Posterior cingulate gyrus (tissue), 11 donors: ENCODE measurements at places on chromosomes 2 and 18.

DNA sequence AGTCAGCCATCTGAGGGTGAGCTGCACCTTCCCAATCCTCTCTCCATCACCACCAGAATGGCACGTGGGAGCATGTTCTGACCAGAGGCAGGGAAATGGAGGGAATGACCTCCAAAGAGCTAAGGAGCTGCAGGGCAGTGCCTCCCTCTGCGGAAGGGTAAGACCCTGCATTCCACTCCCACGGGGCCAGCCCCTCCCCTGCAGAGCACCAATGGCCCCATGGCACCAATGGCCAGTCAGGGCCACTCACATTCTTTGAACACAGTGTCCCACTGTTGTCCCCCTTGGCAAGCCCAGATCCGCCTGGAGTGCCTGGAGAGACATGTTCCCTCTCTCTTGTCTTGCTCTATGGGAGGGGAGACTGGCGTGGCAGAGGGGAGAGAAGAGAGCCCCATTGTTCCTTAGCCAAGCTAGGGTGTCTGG lies 164.4 kb downstream of the TNS1 start:
- peak; percentile 71 for DNase-seq

GRCh38 chr2:225028572-225028971 lies 13.7 kb downstream of the DOCK10 start:
- no peak for DNase-seq

DNA sequence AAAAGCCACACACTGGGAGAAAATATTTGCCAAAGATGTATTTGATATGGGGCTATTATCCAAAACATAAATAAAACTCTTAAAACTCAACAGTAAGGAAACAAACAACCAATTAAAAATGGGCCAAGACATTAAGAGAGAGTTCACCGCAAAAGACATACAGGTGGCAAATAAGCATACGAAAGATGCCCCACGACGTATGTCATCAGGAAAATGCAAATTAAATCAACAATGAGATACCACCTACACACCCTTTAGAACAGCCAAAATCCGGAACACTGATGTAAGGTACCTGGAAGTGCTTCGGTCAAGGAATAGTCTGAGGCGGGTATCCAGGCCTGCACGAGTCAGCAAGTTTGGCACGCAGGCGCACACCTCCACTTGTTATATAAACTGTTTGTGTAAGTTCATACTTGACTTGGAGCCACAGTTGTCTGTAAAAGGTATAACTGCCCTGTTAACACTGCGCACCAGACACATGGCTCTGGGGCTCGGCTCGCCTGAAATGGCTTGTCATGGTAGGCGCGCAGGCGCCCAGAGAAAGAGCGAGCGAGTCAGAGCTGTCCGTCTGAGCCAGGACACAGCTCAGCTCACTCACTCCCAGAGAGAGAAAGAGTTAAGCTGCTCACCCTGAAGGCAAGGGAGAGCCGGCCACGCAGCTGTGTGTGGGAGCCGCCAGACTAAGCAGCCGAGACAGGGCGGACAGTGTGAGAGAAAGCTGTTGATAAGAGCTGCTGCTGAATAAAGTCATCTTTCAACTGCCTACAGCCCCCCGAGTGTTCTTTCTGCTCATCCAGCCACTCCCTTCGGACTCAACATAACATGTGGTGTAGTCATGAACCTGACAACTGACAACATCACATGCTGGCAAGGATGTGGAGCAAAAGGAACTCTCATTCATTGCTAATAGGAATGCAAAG lies 87.3 kb downstream of the HNRNPLL start:
- peak; percentile 90 for DNase-seq

DNA sequence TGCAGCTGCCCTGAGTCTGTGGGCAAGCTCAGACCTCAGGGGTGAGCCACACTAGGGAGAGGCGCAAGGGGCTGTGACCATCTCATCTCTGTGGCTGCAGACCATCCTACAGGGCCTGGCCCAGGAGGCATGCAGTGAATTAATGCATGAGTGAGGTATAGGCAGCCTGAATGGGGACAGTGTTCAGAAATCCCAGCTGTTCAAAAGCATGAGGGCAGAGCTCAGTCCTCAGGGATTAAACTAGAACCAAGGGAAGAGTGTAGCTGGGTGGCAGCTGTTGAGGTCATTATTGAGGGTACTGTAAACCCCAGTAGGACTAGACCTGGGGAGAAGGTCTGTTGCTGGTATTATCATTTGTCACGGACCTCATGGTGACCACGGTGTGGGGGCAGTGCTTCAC lies 17.0 kb downstream of the TMEM177 start:
- DNase-seq, result no peak

GRCh38 chr2:106274668-106275067 lies 80.6 kb upstream of the UXS1 start:
- DNase-seq, result no peak

DNA sequence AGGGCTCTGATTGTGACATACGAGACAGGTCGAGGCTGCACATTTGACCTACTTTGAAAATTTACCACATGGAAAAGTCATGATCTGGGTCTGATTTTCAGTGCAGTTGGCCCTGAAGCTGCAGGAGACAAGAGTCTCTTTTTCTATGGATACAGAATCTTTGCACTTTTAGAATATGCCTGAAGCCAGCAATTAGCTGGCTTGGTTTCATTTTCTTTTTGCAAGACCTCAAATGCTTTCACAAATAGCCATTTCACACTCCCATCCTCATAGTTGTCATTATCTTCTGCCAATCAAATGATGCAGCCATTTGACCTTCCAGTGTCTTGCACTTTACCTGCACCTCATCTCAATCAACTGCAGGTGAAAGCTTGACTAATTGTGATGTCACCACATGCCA lies 59.0 kb downstream of the GPR39 start:
- DNase-seq, result no peak

GRCh38 chr2:220075835-220076234 lies 448.4 kb downstream of the SLC4A3 start:
- DNase-seq, result no peak

- no peak for DNase-seq
These were observed 49.0 kb downstream of the ACTR2 start for GRCh38 chr2:65276609-65277008.

DNA sequence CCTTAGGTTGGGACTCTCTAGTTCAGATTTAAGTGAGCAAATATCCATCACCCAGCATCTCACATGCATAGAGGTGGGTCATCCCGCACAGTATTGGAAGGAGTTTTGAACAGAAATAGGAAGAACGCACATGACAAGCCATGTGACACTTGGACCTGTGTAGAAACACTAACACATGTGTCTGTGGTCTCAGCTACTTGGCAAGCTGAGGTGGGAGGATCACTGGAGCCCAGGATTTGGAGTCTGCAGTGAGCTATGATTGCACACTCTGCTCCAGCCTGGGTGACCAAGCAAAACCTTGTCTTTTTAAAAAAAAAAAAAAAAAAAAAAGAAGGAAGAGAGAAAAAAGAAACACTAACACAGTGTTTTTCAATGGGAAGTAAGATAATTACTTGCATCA lies 5.4 kb upstream of the MTCL1 start:
- DNase-seq, result no peak

DNA sequence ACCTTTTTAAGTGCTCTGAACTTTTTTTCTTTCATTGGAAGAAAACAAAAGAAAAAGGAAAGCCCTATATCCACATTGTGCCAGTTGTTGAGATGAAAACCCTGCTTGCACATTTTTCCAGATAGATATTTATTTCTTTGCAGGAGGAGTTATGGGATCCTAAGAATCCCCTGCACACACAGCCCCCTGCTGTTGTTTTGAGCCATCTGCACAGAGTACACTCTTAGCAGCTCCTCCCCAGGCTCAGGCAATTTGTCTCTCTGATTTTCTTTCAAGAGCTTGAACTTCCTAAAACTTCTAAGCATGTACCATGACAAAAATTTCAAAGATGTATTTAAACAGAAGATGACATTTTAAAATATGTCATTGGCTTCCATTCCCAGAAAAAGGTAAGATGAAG lies 436.9 kb downstream of the METTL4 start:
- no peak for DNase-seq

DNA sequence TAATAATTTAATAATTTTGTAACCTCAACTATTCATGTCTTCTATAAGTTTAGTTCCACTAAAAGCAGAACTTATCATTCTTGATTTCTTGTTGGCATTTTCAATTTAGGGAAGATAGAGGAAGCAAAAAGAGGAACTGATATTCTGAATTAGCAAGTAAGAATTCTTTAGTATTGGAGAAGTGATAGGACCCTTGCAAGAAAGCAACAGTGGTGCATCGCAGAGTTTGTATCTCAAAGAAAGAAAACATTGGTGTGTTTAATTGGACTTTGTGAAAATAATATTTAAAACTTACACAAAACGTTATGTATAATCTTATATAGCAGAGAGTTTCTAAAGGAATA lies 36.5 kb upstream of the TNFRSF11A start:
- DNase-seq, result no peak

- no peak for DNase-seq
These were observed 24.5 kb downstream of the MYO3B start for GRCh38 chr2:170202437-170202836.
